Left kidney (tissue), 8 donors: ENCODE measurements at places on chromosomes 4 and X. TPM values are rescaled to one million over a fixed set of nuclear protein-coding genes. Genes with fewer than 3 reads are reported as not detected.

GRCh38 chrX:140608111-140608510 lies 101.4 kb upstream of the LINC00632 start:
- DNase-seq: no peak

- DNase-seq: peak; percentile 6
Observed at GRCh38 chrX:138748480-138748879, 37.0 kb upstream of the FGF13 start.

Gene XKRX
- polyA plus RNA-seq: 0.25 TPM

- DNase-seq: peak; percentile 12
Observed at GRCh38 chr4:87304745-87305432, 17.8 kb downstream of the HSD17B13 start.

GRCh38 chr4:97500423-97500822 lies 642.9 kb downstream of the STPG2 start:
- DNase-seq: no peak

GRCh38 chr4:82715731-82716617 lies 82.6 kb downstream of the SCD5 start:
- no peak for DNase-seq

Gene DCLK2
- 12.0 TPM for polyA plus RNA-seq

Gene ADH7
- polyA plus RNA-seq: not detected

DNA sequence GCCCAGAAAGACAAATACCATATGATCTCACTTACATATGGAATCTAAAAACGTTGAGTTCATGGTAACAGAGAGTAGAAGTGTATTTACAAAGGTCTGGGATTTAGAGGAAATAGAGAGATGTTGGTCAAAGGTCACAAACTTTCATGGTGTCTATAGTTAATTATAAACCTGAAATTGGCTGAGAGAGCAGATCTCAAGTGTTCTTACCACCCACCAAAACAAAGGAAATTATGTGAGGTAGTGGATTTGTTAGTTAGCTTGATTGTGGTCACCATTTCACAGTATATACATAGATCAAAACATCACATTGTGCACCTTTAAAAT lies 186.8 kb downstream of the NWD2 start:
- no peak for DNase-seq

DNA sequence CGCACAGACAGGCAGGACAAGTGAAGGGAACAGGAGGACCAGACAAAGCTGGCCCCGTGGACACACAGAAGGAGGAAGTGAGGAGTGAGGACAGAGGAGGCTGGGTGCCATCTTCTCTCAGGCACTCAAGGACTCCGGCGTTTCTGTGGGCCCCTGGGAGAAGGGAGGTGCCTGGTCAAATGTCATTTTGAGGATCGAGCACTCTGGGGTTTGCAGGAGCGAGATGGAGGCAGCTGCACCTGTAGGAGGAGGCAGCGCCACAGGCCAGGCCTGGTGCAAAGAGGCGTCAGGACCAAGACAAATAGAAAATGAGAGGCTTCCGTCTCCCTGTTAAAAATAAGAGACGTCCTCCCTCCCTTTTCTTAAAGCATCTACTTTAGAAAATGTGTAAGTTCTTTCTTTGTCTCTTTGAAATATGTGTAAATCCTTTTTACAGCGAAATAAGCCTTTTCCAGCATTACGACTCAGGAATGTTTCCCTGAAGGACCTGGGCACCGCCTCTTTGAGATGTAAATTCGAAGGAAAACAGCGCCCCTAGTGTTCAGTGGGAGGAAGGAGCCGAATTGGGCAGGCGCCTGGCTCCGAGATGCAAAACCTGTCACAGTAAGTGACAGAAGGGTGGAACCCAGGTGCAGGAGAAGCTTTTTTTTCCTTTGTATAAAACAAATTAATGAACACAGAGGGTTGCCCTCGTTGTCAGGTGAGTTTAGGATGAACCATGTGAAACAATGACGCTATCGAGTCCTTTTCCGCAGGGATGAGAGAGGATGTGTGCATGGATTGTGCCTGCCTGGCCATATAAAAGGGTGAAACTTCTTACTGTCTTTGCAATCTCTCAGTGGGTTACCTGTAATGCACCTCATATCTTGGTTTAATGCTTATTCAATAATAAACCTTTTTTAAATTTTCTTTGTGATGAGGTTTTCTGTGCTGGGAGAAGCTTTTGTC lies 1.4 kb upstream of the C4orf50 start:
- DNase-seq: peak; percentile 61

- DNase-seq: no peak
Observed at GRCh38 chrX:9416562-9417348, 48.1 kb upstream of the TBL1X start.

- DNase-seq: no peak
Observed at GRCh38 chr4:7007944-7008343, 35.2 kb upstream of the TADA2B start.

DNA sequence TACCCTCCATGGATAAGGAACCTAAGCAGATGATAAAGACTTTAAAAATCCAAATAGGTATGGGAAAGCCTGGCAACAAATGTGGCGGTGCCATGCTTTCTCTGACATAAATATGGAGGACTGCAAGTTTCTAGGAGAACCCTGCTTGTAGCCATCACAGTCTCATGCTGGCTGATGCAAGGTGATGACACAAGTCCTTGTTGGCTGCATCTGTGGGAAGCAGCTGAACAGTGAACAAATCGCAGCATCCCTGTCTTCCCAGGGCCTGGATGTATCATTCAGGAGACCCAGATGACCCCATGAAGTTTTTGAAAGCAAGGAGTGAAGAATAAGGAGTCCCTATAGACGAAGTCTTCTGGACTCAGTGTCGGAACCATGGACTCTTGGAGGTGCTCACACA lies 234.4 kb upstream of the HS3ST1 start:
- no peak for DNase-seq

DNA sequence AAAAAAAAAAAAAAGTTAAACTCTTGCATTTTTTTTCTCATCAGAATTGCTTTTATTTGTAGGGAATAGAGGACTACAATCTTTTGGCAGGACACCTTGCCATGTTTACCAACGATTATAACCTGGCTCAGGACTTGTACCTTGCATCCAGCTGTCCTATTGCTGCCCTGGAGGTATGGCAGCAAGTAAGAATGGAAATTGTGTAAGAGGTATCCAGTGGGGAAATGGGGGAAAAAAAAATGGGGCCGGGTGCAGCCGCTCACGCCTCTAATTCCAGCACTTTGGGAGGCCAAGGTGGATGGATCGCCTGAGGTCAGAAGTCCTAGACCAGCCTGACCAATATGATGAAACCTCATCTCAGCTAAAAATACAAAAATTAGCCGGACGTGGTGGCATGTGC lies 49.8 kb downstream of the WDR19 start:
- DNase-seq: no peak

- DNase-seq: no peak
Observed at GRCh38 chr4:125338814-125339213, 24.1 kb downstream of the FAT4 start.

GRCh38 chr4:77629885-77630284 lies 24.3 kb downstream of the CXCL13 start:
- DNase-seq: no peak

- DNase-seq: no peak
Observed at GRCh38 chr4:70749313-70749712, 27.5 kb downstream of the RUFY3 start.

- no peak for DNase-seq
Observed at GRCh38 chr4:85967872-85968271, 392.0 kb downstream of the MAPK10 start.

DNA sequence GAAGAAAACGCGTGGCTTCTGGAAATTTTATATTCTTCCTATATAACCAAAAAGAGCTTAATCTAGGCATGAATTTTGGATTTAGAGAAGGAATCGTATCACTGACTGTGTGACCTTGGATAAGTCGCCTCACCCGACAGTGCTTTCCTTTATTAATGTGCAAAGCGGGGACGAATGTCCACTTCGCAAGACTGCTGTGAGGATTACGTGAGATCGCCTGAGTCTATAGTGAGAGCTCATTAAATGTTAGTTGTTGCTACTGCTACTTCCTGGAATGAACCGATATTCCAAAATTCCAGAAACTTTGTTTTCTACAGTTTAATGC lies 448 bp upstream of the TBC1D8B start:
- no peak for DNase-seq
